ENCODE measurements at places on chromosomes 1 and 21.
A peak's percentile ranks its signal among the peaks of the same experiment; 100 is the strongest.

DNA sequence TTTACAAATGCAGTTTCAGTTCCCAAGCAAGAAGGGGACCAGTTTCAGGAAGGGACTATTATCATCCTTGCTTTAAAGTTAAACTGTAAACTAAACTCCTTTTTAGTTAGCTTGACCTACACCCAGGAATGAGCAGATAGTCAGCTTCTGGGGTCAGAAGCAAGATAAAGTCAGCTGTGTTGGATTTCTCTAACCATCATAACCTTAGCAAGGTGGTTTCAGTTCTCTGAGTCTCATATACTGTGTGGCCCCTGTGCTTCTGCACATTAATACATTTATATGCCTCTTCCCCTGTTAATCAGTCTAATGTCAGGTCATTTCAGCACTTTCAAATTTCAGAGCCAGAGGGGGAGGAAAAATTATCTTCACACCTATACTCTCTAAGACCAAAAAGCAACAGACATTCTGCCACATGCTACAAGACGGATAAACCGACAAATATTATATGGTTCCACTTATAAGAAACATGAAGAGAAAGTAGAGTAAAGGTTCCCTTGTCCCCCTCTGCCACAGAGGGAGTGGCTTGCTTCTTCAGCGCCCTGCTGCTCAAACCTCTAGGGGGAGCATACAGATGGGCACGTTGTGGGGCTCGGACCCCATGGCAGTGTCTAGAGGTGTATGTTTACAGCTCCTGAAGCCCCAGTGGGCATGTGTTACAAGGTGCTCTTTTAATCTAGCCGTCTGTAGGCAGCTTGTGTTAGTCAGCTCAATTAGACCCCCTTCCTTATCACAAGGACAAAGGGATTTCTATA lies 89.1 kb downstream of the SMYD3 start:
- DNase-seq, result no peak

- DNase-seq, result no peak
Observed at GRCh38 chr1:180956028-180956640, 43.4 kb downstream of the KIAA1614 start.

DNA sequence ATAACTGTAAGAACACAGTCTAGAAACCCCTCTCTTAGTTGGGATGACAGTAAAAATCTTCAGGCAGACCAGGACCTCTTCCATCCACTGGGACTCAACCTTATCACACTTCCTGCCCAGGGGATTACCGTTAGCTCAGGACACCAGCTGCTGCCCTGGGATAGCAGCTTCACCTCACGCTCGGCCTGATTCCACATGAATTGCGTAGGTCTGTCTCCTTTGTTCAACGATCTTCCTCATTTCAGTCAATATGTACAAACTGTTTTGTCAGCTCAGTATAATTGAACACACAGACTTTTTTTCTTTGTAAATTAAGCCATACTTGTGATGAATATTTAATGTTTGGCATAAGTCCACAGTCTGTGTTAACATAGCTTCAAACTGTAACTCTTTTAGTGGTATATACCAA lies 290.4 kb downstream of the GRIK1 start:
- no peak for DNase-seq

DNA sequence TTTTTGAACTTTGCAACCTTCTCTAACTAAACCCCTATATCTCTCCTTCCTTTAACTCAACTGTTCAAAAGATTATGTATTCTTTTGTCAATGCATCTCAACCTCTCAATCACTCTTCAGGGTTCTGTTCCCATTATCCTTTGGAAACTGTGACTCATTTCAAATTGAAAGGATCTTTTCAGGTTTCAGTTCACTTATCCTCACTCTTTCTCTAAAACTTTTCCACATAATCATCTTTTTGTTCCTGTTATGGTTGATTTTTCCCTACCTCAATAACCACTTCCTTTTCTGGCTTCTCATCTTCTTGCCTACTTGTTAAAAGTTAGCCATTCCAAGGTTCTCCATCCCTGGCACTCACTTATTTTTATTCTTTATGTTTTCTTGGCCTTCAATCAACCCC lies 56.2 kb upstream of the NUF2 start:
- DNase-seq, result no peak

DNA sequence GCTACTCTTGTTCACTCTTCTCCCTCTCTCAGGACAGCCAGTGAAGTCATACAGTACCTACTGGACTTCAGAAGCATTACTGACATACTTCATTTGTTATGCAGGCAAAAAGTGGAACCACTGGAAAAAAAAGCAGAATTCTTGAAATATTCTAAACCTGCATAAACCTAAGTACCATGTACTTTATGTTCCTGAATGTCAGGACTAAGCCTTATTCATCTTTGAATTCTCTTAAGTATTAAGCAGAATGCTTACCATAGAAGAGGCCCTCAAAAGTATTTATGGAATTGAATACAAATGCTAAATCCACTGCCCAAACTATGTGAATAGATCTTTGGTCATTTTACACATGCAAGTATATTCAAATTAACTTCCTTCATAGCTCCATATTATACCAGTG lies 7.8 kb downstream of the PSMB2 start:
- peak; percentile 19 for DNase-seq

DNA sequence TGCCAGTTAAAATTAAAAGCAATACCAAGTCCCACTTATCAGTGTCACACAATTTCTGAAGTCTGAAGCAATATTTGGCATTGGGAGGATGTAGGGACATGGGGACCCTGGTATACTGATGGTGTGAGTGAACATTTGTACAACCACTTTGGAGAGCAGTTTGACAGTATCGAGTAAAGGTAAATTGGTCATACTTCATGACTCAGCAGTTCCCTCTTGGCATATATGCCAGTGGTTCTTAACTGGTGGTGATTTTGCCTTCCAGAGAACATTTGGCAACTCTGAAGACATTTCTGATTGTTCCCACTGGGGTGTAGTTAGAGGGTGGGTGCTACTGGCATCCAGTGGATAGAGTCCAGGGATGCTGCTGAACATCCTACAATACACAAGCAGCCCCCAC lies 19.7 kb downstream of the FMOD start:
- no peak for DNase-seq

DNA sequence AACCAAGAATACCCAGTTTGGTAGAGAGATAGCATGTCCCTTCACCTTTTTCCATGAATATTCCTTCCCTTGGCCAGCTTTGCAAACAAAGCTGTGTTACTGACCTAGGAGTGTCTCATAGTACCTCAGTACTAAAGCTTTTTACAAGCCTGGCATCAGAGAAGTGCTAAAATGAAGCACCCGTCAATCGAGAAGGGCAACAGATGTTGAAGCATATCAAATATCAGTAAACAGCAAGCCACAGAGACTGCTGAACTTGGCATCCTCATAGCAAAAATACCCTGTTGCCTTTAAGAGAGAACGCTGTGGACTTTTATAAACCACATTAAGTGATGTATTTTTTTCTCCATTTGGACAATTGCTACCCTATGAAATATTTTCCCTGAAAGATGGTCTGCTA lies 128.6 kb upstream of the HOOK1 start:
- DNase-seq, result no peak

GRCh38 chr1:241413386-241413785 lies 56.4 kb upstream of the RGS7 start:
- DNase-seq, result peak; percentile 97

- DNase-seq, result no peak
Observed at GRCh38 chr1:111202707-111203623, 2.5 kb upstream of the DENND2D start.

DNA sequence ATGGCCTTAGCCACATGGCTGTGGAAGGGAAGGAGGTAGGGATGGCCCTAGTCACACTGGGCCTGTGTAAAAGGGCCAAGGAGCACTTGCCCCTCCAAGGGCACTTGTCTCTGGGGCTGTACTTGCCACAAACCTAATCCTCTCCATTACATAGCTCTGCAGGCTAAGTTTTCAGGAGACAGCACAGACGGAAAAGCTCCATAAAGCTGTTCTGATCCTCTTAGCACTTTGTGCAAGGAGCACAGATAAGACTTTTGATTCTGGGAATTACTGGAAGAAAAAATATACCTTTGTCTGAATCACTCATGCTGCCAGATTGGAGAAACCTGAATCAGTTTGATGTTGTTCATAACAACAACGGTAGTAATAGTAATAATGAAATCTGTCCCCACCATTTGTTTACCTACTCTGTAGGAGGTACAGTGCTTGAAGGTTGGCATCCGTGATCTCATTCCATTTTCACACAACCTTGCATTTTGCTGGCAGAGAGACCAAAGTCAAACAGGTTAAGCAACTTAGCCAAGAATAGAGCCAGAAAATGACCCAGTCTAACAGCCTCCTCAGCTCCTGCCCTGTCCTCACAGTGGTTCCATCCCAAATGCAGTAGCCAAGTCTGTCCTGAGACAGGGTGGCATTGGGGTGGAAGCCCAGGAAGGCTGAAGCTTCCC lies 207.1 kb downstream of the ROR1 start:
- no peak for DNase-seq

- no peak for DNase-seq
Observed at GRCh38 chr1:180160357-180160756, 5.7 kb downstream of the QSOX1 start.

DNA sequence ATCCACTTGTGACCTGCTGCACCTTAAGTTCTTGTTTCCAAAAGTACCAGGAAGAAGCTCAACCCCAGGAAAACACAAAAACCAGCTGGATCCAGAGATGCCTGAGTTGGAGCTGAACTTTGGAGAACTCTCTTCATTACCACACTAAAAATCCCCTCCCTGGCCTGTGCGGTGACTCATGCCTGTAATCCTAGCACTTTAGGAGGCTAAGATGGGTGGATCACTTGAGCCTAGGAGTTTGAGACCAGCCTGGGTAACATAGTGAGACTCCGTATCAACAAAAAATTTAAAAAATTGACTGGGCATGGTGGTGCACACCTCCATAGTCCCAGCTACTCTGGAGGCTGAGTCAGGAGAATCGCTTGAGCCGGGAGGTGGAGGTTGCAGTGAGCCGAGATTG lies 6.2 kb downstream of the MAP1LC3C start:
- peak; percentile 54 for DNase-seq

DNA sequence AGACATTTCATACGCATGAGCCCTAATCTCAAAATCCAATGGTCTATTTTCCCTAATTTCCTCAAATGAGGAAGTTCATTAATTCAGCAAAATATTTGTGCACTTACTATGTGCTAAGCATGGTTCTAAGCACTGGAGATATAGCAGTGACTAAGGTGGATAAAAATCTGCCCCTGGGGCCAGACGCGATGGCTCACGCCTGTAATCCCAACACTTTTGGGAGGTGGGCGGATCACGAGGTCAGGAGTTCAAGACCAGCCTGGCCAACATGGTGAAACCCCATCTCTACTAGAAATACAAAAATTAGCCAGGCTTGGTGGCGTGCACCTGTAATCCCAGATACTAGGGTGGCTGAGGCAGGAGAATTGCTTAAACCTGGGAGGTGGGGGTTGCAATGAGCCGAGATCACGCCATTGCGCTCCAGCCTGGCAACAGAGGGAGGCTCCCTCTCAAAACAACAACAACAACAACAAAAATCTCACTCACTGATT lies 4.3 kb upstream of the MIIP start:
- peak; percentile 78 for DNase-seq

- DNase-seq, result peak; percentile 9
Observed at GRCh38 chr1:115828101-115829022, 12.6 kb downstream of the NHLH2 start.

DNA sequence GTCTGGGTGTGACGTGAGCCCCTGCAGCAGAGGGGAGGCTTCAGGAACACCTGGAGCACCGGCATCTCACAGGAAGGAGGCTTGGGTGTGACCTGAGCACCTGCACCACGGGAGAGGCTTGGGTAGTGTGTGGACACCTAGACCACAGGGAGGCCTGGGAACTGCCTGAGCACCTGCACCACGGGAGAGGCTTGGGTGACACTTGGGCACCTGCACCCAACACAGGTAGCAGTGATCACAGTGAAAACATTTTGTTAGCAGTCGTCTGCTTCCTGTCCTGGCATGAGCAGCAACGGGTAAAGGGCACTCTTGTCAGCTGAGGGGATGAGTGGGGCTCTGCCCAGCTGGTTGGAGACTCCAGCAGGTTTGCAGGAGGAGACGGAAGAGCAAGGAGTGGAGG lies 22.4 kb downstream of the LRRC3 start:
- no peak for DNase-seq

DNA sequence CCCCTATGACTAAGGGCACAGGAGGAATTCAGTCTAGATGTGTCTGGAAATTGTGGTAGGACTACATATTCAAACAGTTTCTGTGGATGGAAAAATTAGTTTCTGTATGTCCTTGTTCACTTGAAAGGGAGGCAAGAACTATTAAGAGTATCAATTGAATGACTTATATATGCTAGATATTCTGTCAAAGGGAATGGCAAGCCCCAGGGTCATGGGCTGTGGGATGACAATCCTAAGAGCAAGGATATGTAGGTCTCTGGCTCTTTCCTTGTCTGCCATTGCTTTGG lies 383.5 kb upstream of the B3GALT2 start:
- no peak for DNase-seq

GRCh38 chr21:46667741-46668380 lies 32.4 kb downstream of the PRMT2 start:
- peak; percentile 34 for DNase-seq

DNA sequence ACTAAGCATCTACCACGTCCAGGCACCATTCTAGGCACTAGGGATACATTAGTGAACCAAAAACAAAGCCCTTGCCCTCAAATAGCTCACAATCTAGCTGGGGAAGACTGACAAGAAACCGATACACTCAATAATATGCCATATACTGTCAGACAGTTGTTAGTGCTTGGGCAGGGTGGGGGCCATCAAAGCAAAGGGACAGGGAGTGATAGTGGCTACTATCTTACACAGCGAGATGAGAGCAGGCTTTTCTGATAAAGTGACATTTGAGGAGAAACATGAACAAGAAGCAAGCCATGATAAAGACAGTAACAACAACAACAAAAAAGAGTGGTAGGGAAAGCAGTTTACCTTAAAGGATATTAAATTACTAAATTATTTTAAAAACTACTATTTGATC lies 41.1 kb downstream of the ERO1B start:
- DNase-seq, result no peak

GRCh38 chr1:23475134-23475628 lies 8.8 kb downstream of the ASAP3 start:
- peak; percentile 96 for DNase-seq

Data from EH (cell line).